MG63 (cell line): ENCODE measurements at places on chromosomes 6 and 20. TPM values are rescaled to one million over a fixed set of nuclear protein-coding genes. Genes with fewer than 3 reads are reported as not detected.

DNA sequence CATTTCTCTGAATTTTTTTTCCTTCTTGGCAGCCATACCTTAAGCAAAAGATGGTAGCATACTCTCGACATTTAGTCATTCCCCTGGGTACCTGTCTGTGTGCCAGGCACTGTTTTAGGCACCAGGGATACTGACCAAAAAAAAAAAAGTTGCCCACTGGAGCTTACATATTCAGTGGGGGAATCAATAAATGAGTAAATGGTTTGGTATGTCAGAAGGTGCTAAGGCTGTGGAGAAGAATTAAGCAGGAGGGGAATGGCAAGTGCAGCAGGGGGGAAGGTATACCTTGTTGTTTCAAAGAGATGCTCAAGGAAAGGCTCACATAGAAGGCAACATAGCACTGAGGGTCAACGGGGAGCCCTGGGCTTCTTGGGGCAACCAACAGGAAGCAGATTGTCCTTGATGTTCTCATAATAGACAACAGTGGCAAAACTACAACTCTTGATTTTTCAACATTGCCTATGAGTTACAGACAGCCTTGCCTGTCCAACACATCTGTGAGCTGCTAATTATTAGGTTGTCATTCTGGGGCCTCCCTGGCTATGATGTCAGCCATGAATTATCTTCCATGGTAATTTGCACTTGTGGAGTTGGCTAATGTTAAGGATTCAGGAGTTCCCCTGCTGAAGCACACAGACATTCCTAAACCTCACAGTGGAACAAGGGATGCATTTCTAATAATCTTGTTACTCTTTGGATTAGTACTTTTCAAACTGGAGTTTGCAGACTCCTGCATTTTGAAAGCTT is 19.6 kb downstream of the NT5E start:
- DNase-seq, result no peak

DNA sequence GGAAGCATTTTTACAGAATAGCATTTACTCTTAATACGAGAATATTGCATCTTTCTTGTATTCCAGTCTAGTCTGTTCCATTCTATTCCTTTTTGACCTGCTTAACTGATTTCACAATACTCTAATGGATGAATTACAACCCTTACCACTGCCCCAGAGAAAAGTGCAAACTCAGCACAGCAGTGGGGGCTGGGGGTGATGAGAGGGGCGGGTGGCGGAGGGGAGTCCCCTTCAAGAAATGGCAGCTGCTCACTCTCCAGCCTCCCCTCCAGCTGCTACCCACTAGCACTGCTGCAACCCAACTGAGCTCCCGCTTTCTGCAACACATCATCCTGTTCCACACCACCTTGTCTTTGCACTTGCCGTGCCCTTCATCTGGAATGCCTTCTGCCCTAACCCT is 30.1 kb downstream of the PIM1 start:
- no peak for DNase-seq

- no peak for DNase-seq
Measured at GRCh38 chr6:163775313-163775712, 360.8 kb downstream of the QKI start.

GRCh38 chr6:34877869-34878485 is 9.9 kb downstream of the TAF11 start:
- no peak for DNase-seq

- no peak for DNase-seq
Measured at GRCh38 chr6:13378669-13379590, 50.6 kb upstream of the TBC1D7 start.

DNA sequence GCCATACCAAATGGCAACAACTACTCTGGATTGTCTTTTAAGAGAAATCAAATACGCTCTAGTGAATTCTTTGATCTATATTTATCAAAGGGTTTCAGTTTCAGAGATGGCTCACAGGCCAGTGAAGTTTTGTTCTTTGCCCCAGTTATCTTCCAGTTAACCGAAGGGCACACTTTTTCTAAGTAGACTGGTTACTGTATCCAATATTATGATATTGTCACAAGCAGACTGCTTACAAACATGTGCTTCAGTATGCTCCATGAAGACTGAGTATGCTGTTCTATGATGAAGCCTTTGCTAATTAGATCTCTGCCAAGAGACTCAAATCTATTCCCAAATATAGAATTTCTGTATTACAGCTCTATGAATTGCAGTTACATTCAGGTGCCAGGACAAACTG is 181.1 kb downstream of the REV3L start:
- DNase-seq, result no peak

Gene OVOL2
- not detected in 2 replicates for total RNA-seq

Gene ANKEF1
- total RNA-seq, result 0.79 and 1.3 TPM in 2 replicates
